Type B pancreatic cell (in vitro differentiated cells): ENCODE measurements at places on chromosomes 3 and 15.

GRCh38 chr3:181564222-181564621 is 147.5 kb upstream of the SOX2 start:
- DNase-seq, result no peak

- no peak for DNase-seq
Observed at GRCh38 chr3:63774781-63775180, 44.3 kb upstream of the C3orf49 start.

GRCh38 chr3:112390783-112391641 is 58.1 kb downstream of the CD200 start:
- no peak for DNase-seq

DNA sequence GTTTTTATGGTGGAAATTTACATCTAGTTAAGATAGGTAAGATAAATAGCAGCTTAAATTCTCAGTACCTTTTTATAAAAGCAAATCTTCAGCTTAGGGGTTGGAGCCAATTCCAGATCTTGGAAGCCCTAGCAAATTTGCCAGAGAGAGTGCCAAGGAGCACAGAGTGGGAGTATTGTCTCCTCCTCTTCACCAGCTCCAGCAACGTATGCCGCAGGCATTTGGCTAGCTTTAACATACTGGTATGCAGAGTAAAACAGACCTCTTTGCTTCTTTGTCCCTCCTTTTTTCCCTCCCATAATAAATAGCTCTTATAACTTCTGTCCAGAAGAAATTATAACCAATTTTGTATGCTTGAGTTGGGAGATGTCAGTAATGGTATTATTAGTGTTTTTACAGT is 140.4 kb downstream of the DIPK2A start:
- no peak for DNase-seq

DNA sequence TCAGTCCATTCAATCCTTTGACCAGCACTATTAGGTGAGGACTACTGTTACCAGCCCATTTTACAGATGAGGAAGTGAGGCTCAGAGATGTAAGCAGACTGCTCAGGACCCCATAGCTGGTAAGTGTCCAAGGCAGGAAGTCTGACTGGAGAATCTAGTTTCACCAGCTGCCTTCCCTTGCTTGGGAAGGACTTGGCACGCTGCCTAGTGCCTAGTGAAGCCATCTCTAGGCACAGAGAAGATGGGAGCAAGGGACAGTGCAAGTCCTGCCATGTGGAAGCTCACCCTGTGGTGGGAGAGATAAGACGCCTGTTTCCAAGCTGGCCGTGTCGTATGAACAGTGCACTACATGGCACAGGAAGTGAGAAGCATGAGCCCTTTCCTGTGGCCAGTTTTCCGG is 111.8 kb upstream of the TMC3 start:
- no peak for DNase-seq
